Stimulated activated CD8-positive, alpha-beta memory T cell treated with anti-CD3 and anti-CD28 coated beads, Interleukin-7, amount 100 ng/mL, for 48 hours (primary cell): ENCODE measurements at places on chromosomes 1 and 21.

- DNase-seq: no peak
Observed at GRCh38 chr1:176752505-176752904, 289.5 kb downstream of the PAPPA2 start.

GRCh38 chr1:17023573-17023972, 11.8 kb upstream of the ATP13A2 start:
- no peak for DNase-seq

- no peak for DNase-seq
Observed at GRCh38 chr21:21230672-21231071, 232.5 kb downstream of the NCAM2 start.

- no peak for DNase-seq
Observed at GRCh38 chr1:172960454-172961208, 90.1 kb downstream of the TNFSF18 start.

DNA sequence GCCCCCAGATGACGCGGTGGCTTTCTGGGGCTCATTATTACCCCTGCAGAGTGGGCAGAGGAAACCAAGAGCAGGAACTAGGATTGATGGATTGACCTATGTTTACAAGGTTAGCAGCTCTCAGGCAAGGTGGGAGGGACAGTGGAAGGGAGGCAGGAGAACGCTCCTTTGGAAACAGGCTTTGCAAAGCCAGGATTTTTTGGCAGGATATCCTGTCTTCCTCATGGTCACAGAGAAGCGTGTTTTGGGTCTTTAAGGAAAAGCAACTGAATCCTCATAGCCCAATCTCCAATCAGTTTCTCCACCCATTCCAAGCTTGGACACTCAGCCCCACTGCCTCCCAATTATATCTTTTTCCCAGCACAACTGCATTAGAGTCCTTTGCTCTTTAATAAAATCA, 105.6 kb upstream of the SOD1 start:
- no peak for DNase-seq

GRCh38 chr1:159473335-159473734, 33.8 kb downstream of the OR10J1 start:
- DNase-seq: no peak

DNA sequence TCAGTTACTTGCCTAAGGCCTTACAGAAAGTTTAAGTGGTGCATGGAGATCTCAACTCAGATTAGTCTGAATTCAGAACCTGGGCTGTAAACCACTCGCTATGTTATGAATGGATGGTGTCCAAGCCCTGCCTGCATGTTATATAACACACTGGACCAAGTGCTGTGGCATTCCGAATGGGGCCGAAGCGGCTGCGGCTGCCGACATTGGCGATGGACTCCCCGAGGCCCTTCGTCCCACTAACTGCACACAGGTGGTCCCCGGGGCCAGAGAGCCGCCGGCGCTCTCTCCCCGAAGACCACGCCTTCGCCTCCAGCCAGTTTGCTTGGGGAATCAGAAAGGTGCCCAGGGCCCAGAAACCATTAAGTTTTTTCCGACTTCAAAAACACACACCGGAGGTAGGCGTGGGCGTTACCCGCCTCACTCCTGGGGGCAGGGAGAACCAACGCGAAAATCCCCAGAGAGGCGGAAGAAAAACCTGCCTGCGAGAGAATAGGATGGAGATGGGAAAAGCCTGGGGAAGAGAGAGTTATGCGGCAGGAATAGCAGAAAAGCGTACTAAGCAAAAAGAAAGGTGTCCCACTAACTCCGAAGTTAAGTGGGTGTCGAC, 579 bp upstream of the TENT5C start:
- DNase-seq: no peak

GRCh38 chr1:29719253-29719652, 482.9 kb downstream of the PTPRU start:
- DNase-seq: no peak

GRCh38 chr1:4461726-4462290, 192.6 kb upstream of the AJAP1 start:
- no peak for DNase-seq

DNA sequence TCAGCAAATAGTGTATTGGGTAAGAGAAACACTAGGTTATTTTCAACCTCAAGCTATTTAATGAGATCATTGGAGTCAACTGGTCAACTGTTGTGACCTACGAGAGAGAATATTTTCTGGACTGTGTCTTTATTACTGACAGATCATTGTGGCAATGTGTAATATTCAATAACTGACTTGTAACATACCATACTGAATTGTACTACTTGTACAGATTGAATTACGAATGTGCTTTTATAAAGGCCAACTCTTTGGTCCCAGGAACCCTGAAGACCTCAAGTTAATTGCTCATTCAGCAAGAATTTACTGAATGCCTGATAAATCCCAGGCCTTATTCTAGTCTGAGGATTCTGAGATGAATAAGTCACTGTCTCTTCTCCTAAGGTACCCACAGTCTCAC, 56.1 kb upstream of the CAMK1G start:
- no peak for DNase-seq

GRCh38 chr1:171841931-171842761, 848 bp downstream of the DNM3 start:
- DNase-seq: no peak

DNA sequence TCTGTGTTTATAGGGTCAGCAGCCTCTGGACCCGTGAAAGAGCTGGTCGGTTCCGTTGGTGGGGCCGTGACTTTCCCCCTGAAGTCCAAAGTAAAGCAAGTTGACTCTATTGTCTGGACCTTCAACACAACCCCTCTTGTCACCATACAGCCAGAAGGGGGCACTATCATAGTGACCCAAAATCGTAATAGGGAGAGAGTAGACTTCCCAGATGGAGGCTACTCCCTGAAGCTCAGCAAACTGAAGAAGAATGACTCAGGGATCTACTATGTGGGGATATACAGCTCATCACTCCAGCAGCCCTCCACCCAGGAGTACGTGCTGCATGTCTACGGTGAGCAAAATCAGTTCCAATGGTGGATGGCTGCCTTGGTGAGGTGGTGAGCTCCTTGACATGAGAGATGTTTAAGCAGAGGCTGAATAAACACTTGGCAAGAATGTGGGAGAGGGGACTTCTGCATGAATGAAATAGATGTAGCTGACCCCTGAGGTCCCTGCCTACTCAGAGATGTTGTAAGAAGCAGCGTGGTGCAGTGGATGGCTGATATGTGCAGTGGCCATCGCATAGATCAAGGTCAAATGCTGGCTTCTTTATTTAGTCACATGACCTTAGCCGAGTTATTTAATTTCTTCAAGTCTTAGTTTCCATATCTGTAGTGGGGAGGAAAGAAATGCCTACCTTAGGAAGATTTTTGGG, 9.3 kb downstream of the SLAMF7 start:
- DNase-seq: no peak

DNA sequence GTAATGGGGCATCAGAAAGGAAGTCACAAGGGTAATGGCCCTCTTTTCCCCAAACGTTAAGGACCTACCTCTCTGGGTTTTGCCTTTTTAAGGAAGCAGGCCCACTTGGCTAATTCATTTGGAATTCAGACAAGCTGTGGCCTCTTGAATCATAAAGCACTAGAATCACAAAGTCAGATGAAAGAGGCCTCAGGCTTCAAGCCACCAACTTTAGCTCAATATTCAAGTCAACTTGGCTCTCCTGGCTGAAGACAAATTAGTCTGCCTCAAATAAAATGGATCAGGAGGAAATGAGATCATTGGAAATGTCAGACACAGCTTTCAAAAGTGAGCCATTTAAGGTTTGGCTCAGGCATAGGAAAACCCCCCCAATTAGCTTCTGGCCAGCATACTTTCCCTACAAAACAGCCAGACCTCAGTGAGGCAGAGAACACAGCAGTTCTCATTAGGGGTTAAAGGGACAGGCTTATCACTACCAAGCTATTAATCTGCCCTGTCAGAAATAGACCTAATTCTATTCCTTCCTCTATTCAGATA, 34.3 kb downstream of the SLC35D1 start:
- no peak for DNase-seq

DNA sequence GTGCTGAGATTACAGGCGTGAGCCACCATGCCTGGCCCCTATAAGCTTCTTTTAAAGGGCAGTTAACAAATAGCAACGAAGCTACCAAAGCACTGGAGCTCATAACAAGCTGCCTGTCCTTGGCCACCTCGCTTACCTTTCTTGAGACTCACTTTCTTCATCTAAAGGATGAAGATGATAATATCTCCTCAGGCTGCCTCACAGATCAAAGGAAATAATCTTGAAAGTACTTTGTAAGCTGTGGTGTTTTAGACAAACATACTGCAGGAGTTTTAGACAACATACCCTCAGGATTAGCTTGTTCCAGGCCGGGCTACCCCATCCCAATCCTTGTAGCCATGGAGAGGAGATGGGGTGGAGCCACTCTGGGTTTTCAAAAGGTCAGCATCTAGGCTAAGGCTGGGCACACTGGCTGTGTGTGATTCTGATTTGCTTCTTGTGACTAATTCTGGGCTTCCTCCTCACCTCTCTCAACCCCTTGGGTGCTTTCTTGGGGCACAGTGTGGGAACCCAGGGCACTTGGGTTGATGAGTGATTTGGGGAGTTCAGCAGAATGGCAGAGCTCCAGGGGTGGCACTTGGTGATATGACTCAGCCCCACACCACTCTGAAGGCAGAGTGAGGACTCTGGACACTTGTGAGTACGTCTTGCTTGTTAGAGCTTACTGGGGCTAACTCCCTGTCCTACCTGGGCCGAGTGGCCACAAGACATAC, 5.2 kb downstream of the GPR25 start:
- DNase-seq: peak; percentile 33

DNA sequence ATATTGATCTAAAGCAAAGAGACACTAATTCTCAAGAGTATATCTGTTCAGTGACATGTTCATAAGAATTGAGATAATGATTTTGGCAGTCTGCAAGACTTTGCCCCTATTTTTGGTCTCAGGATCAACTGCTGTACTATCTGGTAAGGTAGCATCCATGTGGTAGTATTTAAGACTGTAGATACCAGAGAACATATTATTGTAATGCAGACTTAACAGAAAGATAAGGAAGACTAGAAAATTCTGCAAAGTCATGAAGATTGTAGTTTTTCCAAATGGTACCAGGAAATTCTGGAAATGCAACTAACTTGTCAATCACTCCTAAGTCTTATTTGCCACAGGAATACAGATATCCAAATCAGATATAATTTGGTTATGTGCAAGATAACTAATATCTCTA, 35.1 kb downstream of the RNF2 start:
- DNase-seq: no peak
